ENCODE measurements at places on chromosomes 7 and 10.

DNA sequence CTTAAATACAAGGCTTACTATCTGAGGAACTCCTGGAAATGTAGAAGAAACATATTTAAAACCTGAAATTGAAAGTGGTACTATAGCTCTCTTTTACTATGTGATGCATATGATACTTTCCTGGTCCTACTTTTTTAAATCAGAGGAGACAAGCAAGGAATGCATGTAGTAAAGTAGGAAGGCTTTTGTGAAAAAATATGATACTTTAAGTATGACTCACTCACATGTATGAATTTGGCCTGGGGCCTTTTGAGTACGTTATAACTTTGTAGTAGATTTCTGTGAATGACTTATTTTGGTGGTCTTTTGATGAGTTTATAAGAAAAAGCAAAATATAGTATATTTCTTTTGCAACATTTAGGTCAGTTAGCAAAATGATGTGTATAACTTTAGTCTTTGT lies 53.8 kb downstream of the TAX1BP1 start:
- DNase-seq = no peak

DNA sequence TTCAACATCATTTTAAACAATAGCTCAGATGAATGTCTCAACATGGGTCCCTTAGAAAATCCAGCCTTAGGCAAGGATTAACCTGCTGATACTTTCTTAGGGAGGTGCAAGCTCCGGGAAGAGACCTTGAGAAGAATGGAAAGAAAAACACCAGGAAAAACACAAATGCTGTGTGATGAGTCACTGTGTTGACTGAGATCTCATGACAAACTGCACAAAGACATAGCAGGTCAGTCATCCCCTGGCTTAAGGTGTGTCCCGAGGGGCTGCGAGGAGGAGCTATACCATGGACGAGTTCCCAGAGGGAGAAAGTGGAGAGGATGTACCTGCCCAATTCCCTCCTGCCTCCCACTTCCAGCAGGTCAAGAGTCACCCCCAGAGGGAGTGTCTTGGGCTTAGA lies 98.0 kb downstream of the TEX36 start:
- no peak for DNase-seq

- DNase-seq = no peak
Observed at GRCh38 chr10:80491251-80492102, 37.4 kb downstream of the TSPAN14 start.

DNA sequence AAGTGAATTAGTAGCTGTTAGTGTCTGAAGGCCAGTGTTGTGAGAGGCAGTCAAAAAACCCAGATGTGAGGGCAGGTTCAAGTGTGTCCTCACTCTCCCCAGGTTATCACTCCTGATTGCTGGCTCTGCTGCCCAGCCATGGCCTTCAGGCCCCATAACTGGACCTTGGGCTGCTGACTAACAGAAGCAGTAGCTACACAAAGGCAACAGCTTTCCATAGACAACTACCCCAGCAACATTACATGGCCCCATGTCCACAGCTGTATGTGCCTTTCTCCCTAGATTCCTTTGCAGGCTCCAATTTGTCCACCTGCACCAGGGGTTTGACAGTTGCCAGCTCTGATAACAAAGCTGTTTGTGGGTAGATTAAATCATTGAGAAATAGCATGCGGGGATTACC lies 297.8 kb downstream of the ARL4A start:
- DNase-seq = no peak

GRCh38 chr7:7251742-7252141 lies 69.4 kb downstream of the C1GALT1 start:
- DNase-seq = no peak

- DNase-seq = no peak
Observed at GRCh38 chr7:47185170-47185569, 396.7 kb downstream of the TNS3 start.

GRCh38 chr10:37434091-37434490 lies 308.7 kb downstream of the ANKRD30A start:
- DNase-seq = no peak

GRCh38 chr7:119572541-119572940 lies 700.4 kb upstream of the KCND2 start:
- no peak for DNase-seq

DNA sequence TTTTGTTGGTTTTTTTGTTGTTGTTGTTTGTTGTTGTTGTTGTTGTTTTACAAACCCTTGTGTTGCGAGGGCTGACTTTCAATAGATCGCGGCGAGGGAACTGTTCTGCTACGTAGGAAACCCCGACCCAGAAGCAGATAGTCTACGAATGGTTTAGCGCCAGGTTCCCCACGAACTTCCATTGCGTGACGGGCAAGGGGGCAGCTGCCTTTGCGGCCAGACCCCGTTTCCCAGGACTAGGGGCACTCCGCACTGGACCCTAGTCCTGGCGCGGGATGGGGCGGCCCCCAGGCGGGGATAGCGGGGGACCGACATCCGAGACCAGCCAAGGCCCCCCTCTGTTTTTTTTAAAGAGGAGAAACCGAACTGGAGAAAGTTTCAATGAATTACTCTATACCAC lies 119.6 kb downstream of the LRRTM3 start:
- DNase-seq = no peak

- no peak for DNase-seq
Observed at GRCh38 chr7:140655511-140656408, 15.1 kb upstream of the DENND2A start.

DNA sequence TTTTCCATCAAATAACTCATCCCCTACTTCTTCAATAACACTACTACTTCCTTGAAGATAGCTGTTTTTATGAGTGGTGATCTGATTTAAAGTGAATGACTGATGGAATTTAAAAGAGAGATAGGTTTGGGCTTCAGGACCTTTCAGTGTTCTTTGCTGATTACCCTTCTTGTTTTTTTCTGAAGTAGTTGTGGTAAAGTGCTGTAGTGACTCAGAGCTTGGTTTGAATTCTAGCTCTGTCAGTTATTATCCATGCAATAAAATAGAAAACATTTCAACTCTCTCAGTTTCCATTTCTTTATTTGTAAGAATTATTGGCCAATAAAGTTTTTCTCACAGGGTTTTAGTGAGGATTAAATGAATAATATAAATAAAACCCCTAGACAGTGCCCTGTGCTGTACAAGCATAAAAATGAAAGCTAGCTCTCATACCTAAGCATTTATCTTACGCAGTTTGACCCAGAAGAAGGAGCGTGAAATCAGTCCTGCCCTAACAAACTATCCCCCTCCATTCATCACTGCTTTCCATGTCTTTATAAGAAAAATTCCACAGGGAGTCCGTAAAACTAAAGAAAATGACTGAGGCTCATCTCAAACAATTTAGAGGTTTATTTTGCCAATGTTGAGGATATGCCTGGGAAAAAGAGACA lies 25.1 kb upstream of the AKAP9 start:
- DNase-seq = no peak

DNA sequence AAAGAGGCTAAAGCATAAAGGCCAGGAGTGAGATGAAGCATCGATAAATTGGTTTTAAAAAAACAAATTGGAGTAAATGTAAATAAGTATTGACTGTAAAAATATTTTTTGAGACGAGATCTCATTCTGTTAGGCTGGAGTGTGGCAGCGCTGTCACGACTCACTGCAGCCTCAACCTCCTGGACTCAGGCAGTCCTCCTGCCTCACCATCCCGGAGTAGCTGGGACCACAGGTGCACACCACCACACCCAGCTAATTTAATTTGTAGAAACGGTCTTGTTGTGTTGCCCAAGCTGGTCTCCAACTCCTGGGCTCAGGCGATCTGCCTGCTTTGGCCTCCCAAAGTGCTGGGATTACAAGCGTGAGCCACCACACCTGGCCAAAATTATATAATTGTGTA lies 17.8 kb downstream of the HNRNPA2B1 start:
- DNase-seq = no peak

DNA sequence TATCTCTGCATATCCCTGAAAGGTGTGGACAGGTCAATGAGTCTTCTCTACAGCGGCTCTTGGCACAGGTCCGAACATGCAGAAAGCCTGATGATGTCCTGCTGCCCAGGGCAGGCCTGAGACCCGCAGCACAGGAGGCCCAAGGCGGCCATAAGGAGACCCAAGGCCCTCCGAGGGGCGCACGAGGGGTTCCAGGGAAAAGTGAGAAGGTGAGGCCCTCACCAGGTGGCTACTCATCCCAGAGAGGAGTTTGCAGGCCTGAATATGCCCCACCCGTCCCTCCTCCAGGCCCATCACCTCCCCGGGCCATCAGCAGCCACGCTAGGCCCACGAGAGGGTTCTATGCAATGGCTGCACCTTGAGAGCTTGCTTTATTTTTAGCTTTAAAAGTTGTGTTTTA lies 173.4 kb upstream of the RHEB start:
- no peak for DNase-seq

DNA sequence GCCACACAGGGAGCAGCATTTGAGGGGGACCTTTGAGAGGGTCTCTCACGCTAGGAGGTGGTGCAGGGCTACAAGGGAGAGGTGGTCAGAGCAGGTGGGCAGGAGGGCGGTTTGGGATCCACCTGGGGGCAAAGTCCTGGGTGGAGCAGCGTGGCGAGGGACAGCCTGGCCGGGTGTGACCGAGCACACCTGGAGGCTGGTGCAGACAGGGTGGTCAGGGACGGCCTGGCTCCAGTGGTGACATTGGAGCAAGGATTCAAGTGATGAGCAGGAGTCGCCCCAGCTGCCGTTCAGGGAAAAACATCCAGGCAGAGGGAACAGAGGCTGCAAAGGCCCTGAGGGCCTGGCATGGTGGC lies 36.0 kb downstream of the CLIP2 start:
- DNase-seq = no peak

GRCh38 chr7:81478664-81479063 lies 291.2 kb downstream of the HGF start:
- DNase-seq = no peak

- peak; percentile 53 for DNase-seq
Observed at GRCh38 chr10:16828701-16829175, 11.5 kb upstream of the RSU1 start.

- DNase-seq = no peak
Observed at GRCh38 chr7:24604630-24605029, 31.4 kb downstream of the PALS2 start.

GRCh38 chr10:49212076-49212475 lies 23.9 kb upstream of the TMEM273 start:
- DNase-seq = no peak

GRCh38 chr7:123738356-123738755 lies 10.4 kb downstream of the WASL start:
- no peak for DNase-seq

GRCh38 chr7:84009782-84010181 lies 184.8 kb downstream of the SEMA3A start:
- DNase-seq = no peak

DNA sequence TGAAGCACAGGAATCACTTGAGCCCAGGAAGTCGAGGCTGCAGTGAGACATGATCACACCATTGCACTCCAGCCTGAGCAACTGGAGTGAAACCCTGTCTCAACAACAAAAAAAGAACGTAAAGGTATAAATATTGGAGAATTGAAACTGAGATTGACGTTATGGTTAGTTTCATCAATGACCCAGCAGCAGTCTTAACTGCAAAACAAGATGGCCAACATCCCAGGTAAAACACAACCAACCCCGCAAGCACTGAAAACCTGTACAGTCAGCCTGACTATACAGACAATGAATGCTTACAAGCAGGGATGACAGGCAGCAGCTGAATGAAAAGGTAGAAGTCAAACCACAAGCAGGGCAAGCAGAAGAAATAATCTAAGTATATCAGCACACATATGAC lies 34.7 kb downstream of the WAPL start:
- DNase-seq = no peak

DNA sequence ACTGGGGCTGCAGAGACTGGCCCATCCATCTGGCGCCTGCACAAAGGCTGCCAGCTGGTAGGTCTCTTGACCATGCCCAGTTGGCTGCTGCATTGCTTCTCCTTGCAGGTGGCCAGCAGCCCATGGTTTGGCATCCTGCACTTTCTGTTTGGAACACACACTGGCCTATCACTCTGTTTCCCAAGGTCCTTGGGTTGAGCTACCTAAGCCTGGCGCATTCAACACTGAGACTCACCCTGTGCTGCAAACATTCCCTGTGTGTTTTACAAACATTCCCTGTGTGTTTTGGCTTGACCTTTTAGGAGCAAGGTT lies 55.5 kb downstream of the TACR2 start:
- DNase-seq = no peak

- no peak for DNase-seq
Observed at GRCh38 chr10:70139151-70139996, 6.7 kb upstream of the AIFM2 start.

GRCh38 chr7:41010967-41011366 lies 691.9 kb downstream of the INHBA start:
- DNase-seq = no peak

DNA sequence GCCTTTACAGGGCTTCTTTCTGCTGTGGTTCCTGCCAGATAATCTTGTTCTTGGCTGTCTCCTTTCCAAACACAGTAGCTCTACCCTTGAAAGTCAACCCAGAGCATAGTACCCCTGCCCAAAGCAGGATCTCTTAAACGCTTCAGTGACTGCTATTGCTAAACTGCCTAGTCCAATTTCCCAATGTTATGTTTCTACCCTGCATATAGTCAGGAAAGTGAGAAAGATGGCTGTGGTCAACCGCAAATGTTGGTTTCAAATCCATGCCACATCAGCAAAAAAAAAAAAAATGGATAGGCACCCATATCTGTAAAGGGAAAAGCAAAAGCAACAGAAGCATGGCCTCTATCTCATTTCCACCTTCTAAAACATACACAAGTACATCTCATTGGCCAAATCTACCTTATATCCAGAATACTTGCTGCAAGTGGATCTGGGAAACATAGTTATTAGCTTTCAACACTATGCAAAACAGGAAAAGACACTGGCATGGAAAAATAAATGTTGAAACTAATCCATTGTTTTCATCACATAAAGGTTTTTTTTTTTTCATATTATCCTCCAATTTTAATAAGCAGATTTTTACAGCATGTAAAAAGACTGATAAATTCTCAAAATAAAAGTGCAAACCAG lies 59.8 kb downstream of the DNAJC1 start:
- DNase-seq = no peak

DNA sequence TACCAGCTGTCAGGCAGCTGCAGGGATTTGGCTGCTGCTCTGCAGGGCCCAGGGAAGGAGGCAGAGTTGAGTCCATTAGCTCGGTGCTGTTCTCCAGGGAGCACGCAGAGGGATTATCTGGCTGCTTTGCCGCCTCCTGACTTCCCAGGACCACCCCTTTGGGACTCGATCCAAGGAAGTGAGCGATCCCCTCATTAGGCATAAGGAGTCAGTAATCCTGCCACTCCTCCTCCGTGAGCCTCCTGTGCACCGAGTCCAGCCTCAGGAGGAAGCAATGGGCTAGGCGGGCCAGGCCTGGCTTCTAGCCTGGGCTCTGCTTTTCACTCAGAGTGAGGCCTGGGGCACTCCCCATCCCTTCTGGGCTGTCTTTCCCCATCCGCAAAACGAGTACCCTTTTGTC lies 417.9 kb downstream of the RPS24 start:
- no peak for DNase-seq

DNA sequence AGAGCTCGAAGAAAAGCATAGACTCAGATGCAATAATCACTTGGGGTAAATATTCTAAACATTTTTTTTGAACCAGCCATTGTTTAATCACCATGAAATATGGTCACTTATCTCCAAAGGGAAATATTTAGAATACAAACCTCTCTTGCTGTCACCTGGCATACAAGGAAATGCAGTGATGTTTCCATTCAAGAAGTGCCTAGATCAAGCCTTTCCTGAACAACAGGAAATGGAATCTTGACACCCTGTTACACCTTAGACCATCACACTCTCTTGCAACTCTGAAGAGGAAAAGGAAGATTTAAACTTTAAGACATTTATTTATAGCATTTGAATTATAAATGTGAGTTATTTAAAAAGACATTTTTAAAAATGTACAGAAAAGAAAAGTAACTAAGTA lies 263.0 kb upstream of the BMPER start:
- no peak for DNase-seq

- no peak for DNase-seq
Observed at GRCh38 chr10:127300868-127301321, 104.5 kb upstream of the INSYN2A start.

- DNase-seq = no peak
Observed at GRCh38 chr10:5411941-5412276, 448 bp upstream of the NET1 start.

Data from AG04449 (cell line).